ENCODE measurements at places on chromosomes 3 and 15.

GRCh38 chr3:151327571-151328198 lies 1.7 kb downstream of the P2RY13 start:
- no peak for DNase-seq

GRCh38 chr3:64496786-64497490 lies 190.9 kb downstream of the ADAMTS9 start:
- no peak for DNase-seq

DNA sequence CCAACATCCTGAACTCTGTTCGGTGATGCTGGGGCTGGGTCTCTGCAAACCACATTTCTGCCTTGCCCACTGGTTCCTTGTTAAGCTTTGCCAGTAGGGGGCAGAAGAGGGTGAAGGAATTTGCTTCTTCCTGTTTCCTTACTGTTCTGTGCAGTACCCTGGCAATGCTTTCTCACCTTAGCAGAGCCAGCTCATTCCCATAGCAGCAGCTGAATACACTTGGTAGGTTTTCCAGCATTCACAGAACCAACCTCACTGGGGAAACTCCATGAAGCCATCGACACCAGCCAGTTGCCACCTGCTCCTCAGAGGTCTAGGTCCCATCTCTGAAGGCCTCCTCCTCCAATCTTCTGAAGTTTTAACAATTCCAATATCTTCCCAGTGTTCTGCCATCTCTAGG lies 308.4 kb downstream of the PDCD6IP start:
- no peak for DNase-seq

DNA sequence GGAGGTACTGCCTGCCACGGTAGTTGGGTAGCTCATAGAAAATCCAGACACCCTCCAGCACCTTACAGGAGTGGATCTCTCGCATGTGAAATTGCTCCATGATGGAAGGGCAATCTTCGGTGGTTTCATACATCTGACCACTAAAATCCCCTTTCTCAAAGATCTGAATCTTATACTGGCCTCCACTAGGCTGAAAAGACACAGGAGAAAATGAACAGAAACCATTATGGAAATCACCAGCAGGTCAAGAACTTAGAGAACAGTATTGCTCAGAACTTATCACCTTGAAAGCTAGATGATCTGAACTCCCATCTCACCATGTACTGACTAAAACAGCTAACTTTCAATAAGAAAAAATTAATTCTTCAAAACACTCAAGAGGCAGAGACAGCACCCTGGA lies 5.4 kb downstream of the CRYGS start:
- DNase-seq = no peak

GRCh38 chr3:50418850-50419249 lies 59.5 kb upstream of the TMEM115 start:
- no peak for DNase-seq

- DNase-seq = no peak
Measured at GRCh38 chr15:42504631-42505030, 9.2 kb downstream of the SNAP23 start.

GRCh38 chr3:124939661-124940060 lies 5.1 kb upstream of the MUC13 start:
- DNase-seq = no peak

- no peak for DNase-seq
Measured at GRCh38 chr3:167777356-167777755, 41.8 kb downstream of the SERPINI1 start.

GRCh38 chr3:135368316-135368715 lies 573.3 kb downstream of the EPHB1 start:
- no peak for DNase-seq

GRCh38 chr3:120645083-120645845 lies 36.8 kb downstream of the HGD start:
- no peak for DNase-seq

DNA sequence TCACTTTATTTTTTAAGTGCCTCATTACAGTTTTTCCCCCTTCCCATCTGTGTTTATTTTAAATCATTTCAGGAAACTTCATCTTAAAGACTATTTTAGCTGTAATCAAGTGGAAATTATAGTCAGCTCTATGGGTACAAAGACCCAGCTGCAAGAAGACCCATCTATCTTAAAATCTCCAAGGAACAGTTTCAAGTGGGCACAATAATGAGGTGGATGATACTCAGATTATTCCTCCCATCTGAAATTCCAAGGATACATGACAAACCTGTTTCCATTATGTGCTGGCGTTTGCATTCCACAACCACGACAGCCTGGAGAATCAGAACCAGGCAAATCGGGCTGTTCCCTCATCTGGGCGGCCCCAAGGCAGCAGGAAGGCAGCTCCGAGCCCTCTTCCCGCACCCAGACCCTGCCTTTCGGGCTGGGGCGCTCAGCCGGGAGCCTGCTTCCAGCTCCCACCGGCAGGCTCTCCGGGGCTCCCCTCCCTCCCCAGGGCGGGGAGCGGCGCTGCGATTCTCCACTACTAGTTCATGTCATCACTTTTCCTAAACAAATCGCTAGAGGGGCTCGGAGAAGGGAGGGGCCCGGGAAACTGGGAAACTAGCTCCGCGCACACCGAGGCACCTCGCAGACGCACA lies at the start of gene MGLL:
Gene MGLL (minus strand): TSS at position 475 of the 641 bp plus-strand sequence. CDS start 197 bp downstream, at position 278.
- no peak for DNase-seq

GRCh38 chr3:188683032-188683521 lies 488.7 kb upstream of the TPRG1 start:
- DNase-seq = no peak

- no peak for DNase-seq
Measured at GRCh38 chr3:79421273-79421672, 346.5 kb downstream of the ROBO1 start.

- DNase-seq = no peak
Measured at GRCh38 chr3:108091498-108092250, 843 bp upstream of the CD47 start.

DNA sequence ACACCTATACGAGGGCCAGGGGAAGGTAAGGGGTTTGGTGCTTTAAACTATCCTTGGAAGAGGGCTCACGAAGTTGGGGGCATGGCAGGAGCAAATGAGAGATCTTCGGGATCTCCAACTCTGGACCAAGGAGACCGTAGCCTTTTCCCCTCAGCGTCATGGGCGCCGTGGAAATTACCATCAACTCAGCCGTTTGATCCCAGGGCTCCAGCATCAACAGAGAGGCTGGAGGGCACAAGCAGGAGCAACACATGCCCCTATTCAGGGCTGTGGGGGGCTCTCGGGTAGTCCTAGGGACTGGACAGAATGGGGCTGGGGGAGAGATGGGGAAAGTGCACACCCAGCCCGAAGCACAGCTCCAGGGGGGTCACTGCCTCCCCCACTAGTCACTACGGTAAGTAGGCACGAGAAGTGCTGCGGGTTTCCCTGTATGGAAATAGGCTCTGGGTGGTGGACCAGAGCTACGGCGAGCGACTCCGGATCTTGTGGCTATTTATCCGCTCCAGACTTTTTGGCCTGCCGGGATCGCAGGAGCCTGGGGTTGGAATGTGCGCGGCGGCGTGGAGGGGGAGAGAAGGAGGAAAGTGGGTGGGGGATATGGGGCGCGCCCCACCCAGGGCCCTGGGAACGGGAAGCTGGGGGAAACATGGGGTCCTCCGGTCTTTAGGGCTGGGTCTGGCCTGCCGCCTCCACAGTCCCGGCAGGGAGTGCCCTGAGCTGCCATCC lies 539 bp upstream of the LAMB2 start:
- no peak for DNase-seq

- no peak for DNase-seq
Measured at GRCh38 chr3:126378341-126378751, 16.4 kb upstream of the CFAP100 start.

DNA sequence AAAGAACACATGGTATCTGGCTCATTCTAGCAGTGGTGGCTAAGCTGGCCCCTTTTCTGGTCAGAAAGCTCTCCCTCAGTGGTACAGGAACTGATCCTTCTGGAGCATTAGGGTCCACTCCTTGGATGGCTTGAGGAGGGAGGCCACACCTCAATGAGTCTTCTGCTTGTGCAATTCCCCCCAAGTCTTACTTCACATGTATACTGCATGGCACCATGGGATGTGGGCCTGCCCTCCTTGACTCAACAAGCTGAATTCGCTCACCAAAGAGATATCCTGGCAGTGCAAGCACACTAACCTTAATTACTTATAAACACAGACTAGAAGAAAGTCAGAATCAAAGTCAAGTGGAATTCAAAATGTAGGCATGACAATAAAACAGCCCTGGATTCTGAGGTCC lies 133.8 kb upstream of the SLC2A2 start:
- DNase-seq = no peak

DNA sequence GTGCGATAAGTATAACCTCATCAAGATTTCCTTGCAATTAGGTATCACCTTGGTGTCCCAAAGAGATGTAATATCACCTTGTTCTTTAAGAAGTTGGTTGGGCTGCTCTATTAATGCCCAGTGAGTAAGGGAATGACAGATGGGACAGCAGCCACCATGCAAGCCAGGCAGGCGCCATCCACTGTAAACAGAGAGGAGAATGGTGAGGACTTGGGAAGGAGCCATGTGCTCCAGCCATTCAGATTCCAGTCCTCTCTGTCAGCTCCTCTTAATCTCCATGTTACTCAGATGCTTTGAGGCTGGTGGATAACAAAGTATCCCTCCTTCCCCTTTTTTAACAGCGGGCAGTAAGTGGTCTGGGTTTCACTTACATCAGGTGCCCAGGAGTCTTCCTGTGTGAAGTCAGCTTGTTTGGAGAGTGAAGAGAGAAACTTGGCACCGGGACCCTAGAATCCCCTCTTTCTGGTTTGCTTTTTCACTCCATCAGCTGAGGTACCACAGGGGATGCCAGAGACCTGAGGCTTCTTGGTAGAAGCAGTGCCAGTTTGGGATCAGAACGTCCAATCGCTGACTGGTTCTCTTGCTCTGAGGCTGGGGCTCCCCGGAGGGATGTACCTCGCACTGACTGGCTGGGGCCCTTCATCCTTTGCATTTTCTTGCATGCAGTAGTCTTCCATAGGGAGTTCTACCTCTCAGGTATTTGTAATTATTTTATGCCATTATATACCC lies 29.5 kb downstream of the SLCO3A1 start:
- no peak for DNase-seq

GRCh38 chr3:108153451-108153981 lies 62.7 kb upstream of the CD47 start:
- peak; percentile 15 for DNase-seq

GRCh38 chr3:187011915-187012314 lies 81.6 kb downstream of the ST6GAL1 start:
- DNase-seq = no peak

- no peak for DNase-seq
Measured at GRCh38 chr15:96121086-96121920, 209.2 kb upstream of the NR2F2 start.

- no peak for DNase-seq
Measured at GRCh38 chr3:110623571-110623970, 448.0 kb upstream of the NECTIN3 start.

DNA sequence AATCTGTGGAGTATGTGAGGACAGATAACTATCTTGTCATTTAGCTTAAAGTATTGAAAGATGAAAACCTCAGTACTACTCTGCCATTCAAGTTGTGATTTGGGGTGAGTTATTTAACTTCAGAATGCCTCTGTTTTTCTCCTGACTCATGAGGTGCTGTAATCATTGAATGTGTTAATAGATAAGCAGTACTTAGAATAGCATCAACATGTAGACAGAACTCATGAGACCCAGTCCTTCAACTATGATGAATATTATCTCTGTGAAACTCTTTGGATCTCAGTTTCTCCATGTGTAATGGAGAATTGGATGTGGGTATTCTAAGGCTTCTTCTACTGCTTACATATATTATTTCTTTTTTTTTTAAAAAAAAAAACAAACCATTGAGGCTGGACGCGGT lies 431.4 kb downstream of the GRM7 start:
- no peak for DNase-seq

DNA sequence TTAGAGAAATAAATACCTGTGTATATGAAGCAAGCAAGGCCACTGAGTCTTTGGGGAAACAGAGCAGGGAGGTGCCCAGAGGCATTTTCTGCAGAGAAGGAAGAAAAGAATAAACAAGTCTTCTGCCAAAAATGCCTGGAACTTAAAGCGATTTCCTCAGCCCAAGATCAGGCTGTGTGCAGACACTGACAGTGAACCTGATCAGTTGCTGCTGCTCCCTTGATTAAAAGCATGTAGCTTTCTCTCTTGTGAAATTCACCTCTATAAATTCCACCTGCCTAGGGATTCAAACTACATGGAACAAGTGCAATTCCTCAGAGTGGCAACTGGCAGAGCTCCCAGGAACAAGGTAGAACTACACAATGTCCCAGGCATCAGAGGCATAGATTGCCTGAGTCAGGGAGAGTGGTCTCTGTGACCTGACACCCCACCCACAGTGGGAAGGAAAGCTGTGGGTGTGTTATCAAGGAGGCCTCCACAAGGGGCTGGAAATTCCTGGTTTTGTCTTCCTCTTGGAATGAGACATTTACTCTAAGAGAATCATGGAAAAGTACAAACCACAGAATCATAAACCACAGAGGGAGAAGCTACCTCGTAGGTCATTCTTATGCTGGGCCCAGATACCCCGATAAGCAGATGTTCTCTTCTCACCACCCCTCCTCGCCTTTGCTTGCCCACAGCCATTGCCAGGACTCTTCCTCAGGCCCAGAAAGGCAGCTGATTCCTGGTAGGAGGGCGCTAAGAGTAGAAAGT lies 1.8 kb upstream of the ZBTB38 start:
- no peak for DNase-seq

DNA sequence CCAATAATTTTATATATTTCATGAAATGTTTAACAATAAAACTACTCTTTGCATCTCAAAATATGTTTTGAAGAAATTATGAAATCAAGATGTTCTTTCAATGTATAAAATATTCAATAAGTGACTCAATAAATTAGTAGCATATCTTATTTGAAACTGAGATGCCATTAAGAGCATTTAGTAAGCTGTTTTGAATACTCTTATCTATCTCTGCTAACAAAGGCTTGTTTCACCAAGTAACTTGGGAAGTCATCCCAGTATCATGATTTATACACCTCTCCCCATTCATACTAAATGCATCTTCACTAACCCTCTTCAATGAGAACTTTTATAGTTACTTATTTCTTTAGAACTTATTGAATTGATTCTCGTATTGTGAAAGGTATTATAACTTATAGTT lies 43.1 kb downstream of the TNIK start:
- no peak for DNase-seq

DNA sequence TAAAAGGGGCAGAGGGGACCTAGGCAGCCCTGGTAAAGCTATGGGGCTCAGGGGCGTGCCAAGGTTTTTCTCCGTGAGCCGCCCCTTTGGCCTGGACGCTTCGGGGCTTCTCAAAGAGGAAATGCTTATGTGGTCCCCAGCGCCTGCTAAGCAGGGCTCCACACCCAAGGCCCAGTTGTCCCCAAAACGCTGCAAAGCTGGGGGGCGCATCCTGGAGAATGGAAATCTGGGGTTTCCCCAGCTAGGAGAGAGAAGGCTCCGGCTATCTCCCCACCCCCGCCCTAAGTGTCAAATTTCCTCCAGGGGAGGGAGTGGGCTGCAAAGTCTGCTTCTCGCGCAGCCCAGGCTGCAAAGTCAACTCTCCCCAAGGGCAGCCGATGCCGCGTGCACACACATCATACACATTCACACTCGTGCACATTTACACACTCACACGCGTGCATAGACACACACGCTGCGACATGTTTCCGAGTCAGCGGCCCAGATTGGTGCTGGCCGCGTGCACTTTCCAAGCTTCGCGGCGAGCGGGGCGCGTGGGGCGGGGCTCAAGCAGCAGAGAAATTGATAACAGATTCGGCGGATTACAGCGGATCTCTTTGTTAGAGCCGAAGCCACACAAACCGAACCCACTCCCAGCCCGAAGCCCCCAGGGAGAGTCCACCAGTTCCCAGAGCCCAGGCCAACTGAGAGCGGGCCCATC lies 4.5 kb downstream of the WNT5A start:
- no peak for DNase-seq

- DNase-seq = no peak
Measured at GRCh38 chr3:37943126-37943525, 47.5 kb upstream of the VILL start.

GRCh38 chr3:188205992-188206416 lies 52.0 kb downstream of the LPP start:
- DNase-seq = no peak
